Small intestine (tissue), 16 donors: ENCODE measurements at places on chromosomes 6 and 20. TPM values are rescaled to one million over a fixed set of nuclear protein-coding genes. Genes with fewer than 3 reads are reported as not detected.

Gene SCUBE3
- 0.12 TPM for polyA plus RNA-seq

Gene KIF13A
- polyA plus RNA-seq = 29.5 TPM

Gene CRIP3
- polyA plus RNA-seq = 3.4 TPM

Gene PBOV1
- not detected for polyA plus RNA-seq

Gene RNF182
- polyA plus RNA-seq = not detected

Gene BANF2
- polyA plus RNA-seq = not detected

Gene TNFRSF6B
- polyA plus RNA-seq = 4.2 TPM

Gene OR2J2
- not detected for polyA plus RNA-seq

Gene STX11
- polyA plus RNA-seq = 1.0 TPM

Gene CRISP2
- 0.30 TPM for polyA plus RNA-seq

Gene CCM2L
- polyA plus RNA-seq = 1.1 TPM
